ENCODE measurements at places on chromosomes 3 and 15.

DNA sequence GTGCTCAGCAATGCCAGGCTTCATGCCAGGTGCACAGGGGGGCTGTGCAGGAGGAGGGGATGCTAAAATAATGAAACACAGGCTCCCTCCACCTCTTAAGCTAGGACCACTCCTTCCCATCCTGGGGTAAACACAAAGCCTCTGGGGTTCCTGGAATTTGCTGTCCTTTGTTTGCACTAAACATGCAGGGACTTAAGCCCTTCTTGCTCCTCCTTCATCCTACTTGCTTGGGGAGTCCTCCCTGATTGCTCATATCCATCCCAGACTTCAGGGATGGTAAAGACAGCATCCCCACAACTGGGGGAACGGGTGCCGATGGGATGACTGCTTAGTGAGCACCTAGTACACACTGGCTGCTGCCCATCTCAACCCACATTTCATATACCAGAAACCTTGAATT is 5.1 kb downstream of the LINGO1 start:
- DNase-seq: no peak

DNA sequence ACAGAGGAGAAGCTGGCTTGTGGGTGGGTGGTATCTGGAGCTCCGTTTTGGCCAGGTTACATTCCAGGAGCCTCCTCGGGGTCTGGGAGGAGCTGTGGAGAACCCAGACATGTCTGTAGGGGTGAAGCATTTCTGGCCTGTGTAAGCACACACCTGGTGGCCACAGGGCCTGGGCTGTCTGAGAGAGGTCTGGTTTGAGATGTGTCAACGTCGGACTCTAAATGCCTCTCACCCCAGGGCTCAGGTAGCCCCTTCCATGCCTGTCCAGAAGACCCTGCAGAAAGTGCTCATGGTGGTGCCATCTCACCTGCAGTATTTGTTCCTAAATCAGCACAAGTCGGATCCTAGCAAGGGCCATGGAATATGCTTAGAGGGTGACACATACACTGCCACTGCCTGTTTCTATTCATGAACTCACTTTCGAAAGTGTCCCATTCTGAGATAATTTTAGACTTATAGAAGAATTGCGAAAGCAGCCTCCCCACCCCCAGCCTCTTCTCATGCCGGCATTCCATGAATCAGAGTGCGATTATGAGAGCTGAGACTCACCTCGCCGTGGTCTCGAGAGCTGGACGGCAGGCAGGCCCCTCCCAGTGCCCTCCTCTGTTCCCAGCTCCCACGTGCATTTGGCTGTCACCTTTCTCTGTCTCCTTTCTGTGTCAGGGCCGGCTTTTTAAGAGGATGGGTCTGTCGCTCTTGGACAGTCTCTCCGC is 63.7 kb downstream of the KLF15 start:
- no peak for DNase-seq

DNA sequence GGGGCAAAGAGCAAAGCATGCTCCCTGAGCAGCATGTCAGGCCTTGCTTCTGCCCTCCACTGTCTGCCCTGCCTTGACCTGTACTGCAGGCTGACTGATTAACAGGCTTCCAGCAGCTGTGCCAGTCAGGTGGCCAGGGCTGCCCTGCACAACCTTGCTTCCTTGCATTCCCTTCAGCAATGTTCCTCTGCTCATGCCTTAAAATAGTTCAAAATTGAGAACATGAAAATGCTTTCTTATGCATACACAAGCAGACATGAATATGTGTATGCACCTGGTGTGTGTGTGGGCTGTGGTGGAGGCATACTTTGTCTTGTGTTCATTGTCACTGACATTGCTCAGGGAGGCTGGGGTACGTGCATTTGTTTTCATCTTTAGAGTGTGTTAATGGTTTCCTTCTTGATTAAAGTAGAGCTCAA is 1.2 kb upstream of the SLC22A13 start:
- no peak for DNase-seq

DNA sequence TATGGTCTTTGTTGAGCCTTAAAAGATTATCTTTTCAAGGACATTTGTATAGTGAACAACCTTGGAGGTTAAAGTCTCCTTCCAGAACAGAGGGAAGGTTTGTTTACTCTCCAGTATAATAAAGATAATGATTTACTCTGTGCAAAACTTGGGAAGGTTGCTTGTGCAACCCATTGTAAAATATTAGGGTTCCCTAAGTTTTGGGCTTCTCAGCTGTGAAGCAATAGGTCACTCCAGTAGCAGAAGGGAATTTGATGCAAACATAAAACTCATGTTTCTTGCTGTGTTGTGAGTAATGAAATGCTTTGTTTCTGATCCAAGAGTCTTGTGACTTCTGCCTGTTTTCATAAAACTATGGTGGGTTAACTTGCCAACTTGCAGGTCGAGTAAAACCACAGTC is 177.5 kb downstream of the SUCNR1 start:
- no peak for DNase-seq
